Hindlimb muscle (tissue), 1 donor: ENCODE measurements at places on chromosomes 12 and 14.

GRCh38 chr14:74203639-74204038 is 35.6 kb upstream of the VSX2 start:
- no peak for DNase-seq

DNA sequence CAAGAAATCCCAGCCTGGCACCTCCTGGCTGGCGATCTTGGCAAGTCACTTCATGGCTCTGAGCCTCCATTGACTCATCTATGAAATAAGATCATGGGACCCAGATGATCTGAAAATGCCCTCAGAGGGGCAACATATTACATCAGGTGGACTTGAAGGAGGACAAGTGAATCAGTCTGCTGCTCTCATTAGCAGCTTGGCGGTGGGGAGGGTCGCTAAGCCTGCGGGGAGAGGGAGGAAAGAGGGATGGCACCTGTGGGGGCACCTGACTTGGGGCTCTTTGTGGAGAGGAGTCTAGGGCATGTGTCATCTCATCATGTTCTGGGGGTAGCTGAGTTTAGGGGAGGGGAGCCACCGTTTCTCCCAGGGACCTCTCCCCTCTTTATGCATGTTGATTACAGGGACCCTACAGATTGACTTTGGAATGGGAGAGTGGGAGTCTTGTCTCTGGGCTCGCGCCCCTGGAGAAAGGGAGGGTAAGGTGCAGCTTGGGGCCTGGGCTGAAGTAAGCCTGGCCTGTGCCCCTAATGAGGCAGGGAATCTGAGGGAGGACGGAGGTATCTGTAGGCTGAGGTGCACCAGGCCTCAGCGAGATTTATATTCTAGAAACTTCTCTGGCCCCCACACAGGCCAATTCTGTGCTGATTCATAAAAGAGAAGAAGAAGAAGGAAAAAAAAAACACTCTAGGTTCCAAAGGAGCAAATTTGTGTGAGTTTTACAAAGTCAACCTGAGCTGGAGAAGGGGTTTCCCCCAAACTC is 29.3 kb upstream of the BATF start:
- DNase-seq = no peak

- no peak for DNase-seq
Observed at GRCh38 chr14:98270201-98270600, 1001.8 kb downstream of the BCL11B start.

DNA sequence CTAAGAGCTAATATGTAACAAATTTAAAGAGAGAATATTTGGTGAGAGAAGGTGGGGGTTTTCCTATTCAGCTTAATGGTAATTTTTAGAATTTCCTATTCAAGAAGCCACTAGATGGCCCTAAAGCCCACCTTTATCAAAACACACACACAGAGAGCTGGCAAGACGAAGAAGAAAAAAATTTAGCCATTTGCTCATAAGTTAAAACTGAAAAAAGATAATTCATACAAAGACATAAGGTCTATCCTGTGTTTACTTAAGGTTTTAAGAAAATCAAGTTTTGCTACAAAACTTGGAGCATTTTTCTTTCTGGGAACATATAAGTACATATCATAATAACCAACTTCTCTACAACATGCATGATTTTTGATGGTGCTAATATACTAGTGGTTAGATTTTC is 46.8 kb upstream of the PCED1B start:
- DNase-seq = peak; percentile 28

GRCh38 chr14:31876741-31877140 is 200.4 kb upstream of the ARHGAP5 start:
- no peak for DNase-seq

DNA sequence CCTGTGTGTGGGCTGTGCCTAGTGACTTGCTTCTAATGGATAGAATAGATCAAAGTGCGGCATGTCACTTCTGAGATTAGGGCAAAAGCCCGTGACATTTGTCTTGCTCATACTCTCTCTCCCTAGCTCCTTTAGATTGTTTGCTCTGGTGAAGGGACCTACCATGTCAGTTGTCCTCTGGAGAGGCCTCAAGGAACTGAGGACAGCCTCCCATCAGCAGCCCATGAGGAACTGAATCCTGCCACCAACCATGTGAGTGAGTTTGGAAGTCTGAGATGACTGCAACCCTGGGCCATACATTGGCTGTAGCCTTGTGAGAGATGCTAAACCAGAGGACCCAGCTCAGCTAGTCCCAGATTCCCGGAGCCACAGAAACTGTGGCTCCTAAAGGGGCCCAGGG is 101.6 kb upstream of the ESRRB start:
- no peak for DNase-seq

GRCh38 chr12:93366422-93366821 is 11.3 kb upstream of the NUDT4 start:
- DNase-seq = no peak
